PC-3 (cell line): ENCODE measurements at places on chromosomes 1 and 21. TPM values are rescaled to one million over a fixed set of nuclear protein-coding genes. Genes with fewer than 3 reads are reported as not detected.

RNF11 gene
- 117 and 169 TPM in 2 replicates for total RNA-seq

HES3 gene
- not detected in 2 replicates for total RNA-seq

IL10RB gene
- total RNA-seq: 25.3 and 26.8 TPM in 2 replicates

RTCA gene
- total RNA-seq: 34.4 and 41.7 TPM in 2 replicates

CASZ1 gene
- total RNA-seq: 12.8 and 21.4 TPM in 2 replicates

AKR7A3 gene
- 0.40 and 1.2 TPM in 2 replicates for total RNA-seq

IGSF3 gene
- total RNA-seq: 15.5 and 17.2 TPM in 2 replicates

NTRK1 gene
- 0.15 and 0.40 TPM in 2 replicates for total RNA-seq

PTPN22 gene
- 0.04 and 0.17 TPM in 2 replicates for total RNA-seq

NR5A2 gene
- total RNA-seq: 0.36 and 0.40 TPM in 2 replicates

PALMD gene
- 8.0 and 8.2 TPM in 2 replicates for total RNA-seq
